ENCODE measurements at places on chromosomes 16 and 17. TPM values are rescaled to one million over a fixed set of nuclear protein-coding genes. Genes with fewer than 3 reads are reported as not detected.

TBC1D3C gene
- total RNA-seq: not detected

TP53TG3 gene
- not detected for total RNA-seq

DNA sequence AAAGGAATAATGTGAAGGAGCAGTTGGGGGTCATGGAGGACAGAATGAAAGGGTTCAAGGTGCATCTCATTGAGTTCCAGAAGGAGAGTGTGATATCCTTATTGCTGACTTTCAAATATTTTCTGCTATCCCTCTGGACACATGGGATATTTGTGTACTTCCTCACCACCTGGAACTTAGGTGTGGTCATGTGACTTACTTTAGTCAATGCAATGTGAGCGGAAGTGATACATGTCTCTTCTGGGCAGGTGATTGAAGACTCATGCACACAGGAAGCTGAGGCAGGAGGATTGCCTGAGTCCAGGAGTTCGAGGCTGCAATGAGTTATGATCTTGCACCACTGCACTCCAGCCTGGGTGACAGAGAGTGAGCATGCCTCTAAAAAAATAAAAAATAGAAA is 36.7 kb upstream of the TANC2 start:
- no peak for DNase-seq

HOXB3 gene
- 93.7 TPM for total RNA-seq

RUSF1 gene
- 74.2 TPM for total RNA-seq

SCGB1C2 gene
- total RNA-seq: not detected

GRCh38 chr16:10744370-10745030 is 858 bp downstream of the NUBP1 start:
- DNase-seq: no peak

DNA sequence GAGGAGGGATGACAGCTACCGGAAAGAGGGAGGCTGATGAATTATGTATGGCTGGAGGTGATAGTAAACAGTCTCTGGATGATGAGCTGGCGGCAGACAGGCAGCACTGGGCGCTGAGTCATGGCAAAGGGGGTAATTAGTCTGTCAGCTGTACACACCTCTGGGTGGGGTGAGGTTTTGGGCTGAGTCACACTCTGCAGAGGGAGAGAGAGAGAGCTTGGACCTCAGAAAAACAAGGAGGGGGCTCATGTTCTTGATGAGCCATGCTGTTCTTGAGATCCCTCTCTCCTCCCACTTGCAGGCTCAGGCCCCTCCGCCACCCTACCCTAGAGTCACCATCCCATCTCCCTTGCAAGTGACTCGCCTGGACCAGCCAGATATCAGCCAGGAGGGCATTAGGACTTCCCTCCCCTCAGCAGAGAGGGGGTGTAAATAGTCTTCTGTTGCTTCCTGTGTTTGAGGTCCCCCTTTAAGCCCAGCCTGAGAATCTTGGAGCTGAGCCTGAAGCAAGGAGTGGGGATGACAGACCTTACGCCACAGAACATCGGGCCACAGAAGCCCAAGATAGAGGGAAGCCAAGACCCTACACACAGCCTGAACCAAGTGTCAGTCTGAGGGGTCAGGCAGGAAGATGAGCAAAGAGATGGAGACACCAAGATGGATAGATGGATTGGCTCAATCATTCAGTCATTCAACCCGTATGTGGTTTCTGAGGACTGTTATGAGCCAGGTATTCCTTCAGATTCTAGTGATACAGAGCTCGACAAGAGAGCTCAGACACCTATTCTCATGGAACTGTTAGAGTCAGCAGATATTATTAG is 383.2 kb upstream of the CCL2 start:
- no peak for DNase-seq

- no peak for DNase-seq
Measured at GRCh38 chr17:31452101-31452500, 60.6 kb downstream of the RAB11FIP4 start.

- DNase-seq: no peak
Measured at GRCh38 chr17:7613769-7614424, 800 bp downstream of the FXR2 start.

AOC2 gene
- 3.4 TPM for total RNA-seq

CPHXL2 gene
- total RNA-seq: not detected

- no peak for DNase-seq
Measured at GRCh38 chr17:2050300-2051060, 4.4 kb upstream of the HIC1 start.

DNA sequence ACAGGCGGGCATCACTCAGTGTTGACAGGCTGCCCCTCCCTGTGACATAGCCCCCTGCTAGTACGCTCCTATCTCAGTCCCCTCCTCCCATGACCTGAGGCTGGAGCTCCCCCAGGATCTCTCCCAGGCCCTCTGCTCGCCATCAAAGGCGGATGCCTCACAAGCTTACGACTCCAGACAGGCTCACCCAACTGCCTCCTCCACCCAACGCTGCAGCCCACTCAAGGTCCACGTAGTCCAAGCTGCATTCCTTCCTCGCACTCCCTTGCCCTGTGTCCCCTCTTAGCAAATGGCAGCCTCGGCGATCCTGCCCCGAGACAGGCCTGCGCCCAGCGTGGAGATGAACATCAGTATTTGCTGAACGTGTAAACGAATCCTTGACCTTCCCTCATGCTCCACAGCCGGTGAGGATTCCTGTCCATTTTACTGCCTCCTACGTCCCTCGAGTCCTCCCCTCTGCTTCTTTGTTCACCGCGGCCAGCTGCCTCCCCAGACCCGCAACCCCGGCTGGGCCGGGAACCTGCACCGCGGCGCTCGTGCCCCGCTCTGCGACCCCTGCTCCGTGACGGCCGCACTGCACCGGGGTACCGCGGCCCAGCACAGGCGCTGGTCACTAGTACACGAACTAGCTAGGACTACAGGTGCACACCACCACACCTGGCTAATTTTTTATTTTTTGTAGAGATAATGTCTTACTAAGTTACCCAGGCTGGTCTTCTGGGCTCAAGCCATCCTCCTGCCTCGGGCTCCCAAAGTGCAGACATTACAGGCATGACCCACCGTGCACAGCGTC is 838 bp upstream of the TMEM97 start:
- DNase-seq: no peak

SLC16A6 gene
- 0.67 TPM for total RNA-seq

TMEM92 gene
- 1.8 TPM for total RNA-seq

ZNHIT3 gene
- 34.6 TPM for total RNA-seq

SPATA22 gene
- not detected for total RNA-seq
